Mammary microvascular endothelial cell (primary cell): ENCODE measurements at places on chromosomes 11 and 22. TPM values are rescaled to one million over a fixed set of nuclear protein-coding genes. Genes with fewer than 3 reads are reported as not detected.

The DEUP1 gene
- not detected in 2 replicates for total RNA-seq

The TNNT3 gene
- total RNA-seq, result not detected in 2 replicates

The ANKK1 gene
- 0.05 TPM in 1 of 2 replicates, not detected in the other for total RNA-seq

The IFITM1 gene
- 47.6 and 56.4 TPM in 2 replicates for total RNA-seq

The SPON1 gene
- total RNA-seq, result 0.13 TPM in 1 of 2 replicates, not detected in the other

The PHF21B gene
- total RNA-seq, result not detected in 2 replicates

The DGCR6L gene
- total RNA-seq, result 71.7 and 89.3 TPM in 2 replicates

The KIF18A gene
- 11.8 and 12.1 TPM in 2 replicates for total RNA-seq

The ART5 gene
- total RNA-seq, result not detected in 2 replicates

The NUDT22 gene
- total RNA-seq, result 58.7 and 61.6 TPM in 2 replicates

The OR8G5 gene
- not detected in 2 replicates for total RNA-seq

The CCDC89 gene
- 0.10 and 0.13 TPM in 2 replicates for total RNA-seq

The TMEM109 gene
- 198 and 201 TPM in 2 replicates for total RNA-seq

The TMPRSS6 gene
- total RNA-seq, result not detected in 2 replicates

The ACRV1 gene
- total RNA-seq, result not detected in 2 replicates
